Osteocyte (in vitro differentiated cells): ENCODE measurements at places on chromosomes 7 and 10. TPM values are rescaled to one million over a fixed set of nuclear protein-coding genes. Genes with fewer than 3 reads are reported as not detected.

HABP2 gene
- 0.11 and 0.18 TPM in 2 replicates for total RNA-seq

- no peak for DNase-seq
- H3K27ac ChIP-seq: no peak overlapping the region
- H3K36me3 ChIP-seq: peaks cover 10% of the 10 kb centered on the region
- H3K4me1 ChIP-seq: peaks cover 6% of the 10 kb centered on the region
- no peak overlapping the region for H3K4me3 ChIP-seq
- no peaks in the 10 kb centered on the region for H3K27me3 ChIP-seq
Observed at GRCh38 chr10:11191678-11192077, 174.0 kb downstream of the CELF2 start.

DNA sequence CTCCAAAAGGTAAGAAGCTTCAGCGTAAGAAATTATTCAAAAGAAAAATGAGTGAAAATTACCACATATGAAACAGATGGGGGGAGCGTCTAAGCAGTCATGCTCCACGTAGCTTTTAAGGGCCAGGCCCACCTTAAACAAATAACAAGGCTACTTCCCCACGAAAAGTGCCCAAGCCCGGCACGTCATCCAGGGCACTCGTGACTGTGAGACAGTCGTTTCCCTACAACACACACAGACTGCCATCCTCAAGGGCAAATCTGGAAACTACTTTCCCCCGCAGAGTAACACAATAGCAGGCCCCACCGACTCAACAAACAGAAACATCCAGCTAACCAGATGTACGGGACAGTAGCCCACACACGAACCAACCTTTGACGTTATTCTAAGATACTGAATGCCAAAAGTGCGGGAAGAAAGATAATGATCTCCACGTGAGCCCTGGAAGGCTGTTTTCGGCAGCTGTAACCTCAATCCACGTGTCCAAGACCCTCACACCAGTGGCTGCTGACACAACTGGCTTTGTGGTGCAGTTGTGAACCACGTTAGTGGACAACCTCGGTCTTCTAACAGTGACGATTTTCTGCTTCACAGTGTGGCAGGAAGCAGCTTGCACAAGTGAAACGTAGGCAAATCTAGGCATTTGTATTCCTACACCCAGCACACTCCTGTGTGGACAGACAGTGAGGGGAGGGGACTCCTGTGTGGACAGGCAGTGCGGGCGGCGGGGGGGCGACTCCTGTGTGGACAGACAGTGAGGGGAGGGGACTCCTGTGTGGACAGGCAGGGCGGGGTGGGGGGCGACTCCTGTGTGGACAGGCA, 251.7 kb downstream of the ZMYND11 start:
- H3K36me3 ChIP-seq: peaks cover 41% of the 10 kb centered on the region
- H3K27me3 ChIP-seq: no peaks in the 10 kb centered on the region
- H3K4me3 ChIP-seq: no peak overlapping the region
- no peaks in the 10 kb centered on the region for H3K4me1 ChIP-seq

FAM180A gene
- total RNA-seq: 0.24 and 0.34 TPM in 2 replicates

DNA sequence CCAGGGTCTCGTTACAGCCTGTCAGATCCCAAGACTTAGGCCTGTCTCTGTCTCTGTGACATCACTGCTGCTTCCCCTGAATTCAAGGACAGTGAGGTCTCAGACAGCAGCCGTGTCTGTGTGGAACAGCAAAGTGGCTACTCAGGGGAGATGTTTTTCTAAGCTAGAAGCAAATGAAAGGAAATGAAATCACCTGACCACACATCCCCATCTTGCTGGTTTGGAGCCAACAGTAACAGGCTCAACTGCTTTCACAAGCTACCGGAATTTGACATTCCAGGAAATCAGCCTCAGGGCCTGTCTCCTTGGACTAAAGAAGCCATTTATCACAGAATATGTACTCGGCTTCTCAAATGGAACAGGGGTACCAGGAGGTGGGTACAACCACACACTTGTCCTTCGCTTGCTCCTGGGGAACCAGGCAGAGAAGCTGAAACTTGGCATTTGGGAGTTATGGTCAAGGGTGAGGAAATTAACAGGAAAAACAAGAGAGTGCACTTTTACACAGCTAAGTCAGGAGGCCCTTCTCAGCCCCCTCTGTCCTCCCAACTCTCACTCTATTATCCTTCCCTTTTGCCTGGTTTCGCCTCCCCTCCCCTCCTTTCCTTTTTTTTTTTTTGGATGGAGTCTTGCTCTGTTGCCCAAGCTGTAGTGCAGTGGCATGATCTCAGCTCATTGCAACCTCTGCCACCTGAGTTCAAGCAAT, 73.2 kb downstream of the SPDYE5 start:
- H3K36me3 ChIP-seq: peaks cover 46% of the 10 kb centered on the region
- H3K27ac ChIP-seq: peak overlapping the region; percentile 97
- H3K4me3 ChIP-seq: peak overlapping the region; percentile 32
- DNase-seq: peak; percentile 88

GRCh38 chr7:128878226-128879105, 15.8 kb downstream of the ATP6V1F start:
- H3K36me3 ChIP-seq: no peaks in the 10 kb centered on the region
- no peak overlapping the region for H3K4me3 ChIP-seq
- no peak for DNase-seq
- H3K27me3 ChIP-seq: no peaks in the 10 kb centered on the region

MMRN2 gene
- total RNA-seq: 0.57 TPM in 1 of 2 replicates, not detected in the other

ETV1 gene
- 14.5 and 15.2 TPM in 2 replicates for total RNA-seq

HPS6 gene
- 21.5 and 22.2 TPM in 2 replicates for total RNA-seq

- no peak for DNase-seq
- no peaks in the 10 kb centered on the region for H3K27me3 ChIP-seq
- H3K27ac ChIP-seq: peak overlapping the region; percentile 87
- H3K36me3 ChIP-seq: peaks cover 12% of the 10 kb centered on the region
- peak overlapping the region; percentile 61 for H3K4me3 ChIP-seq
Observed at GRCh38 chr10:125035588-125036295, 93.8 kb downstream of the ZRANB1 start.

DNA sequence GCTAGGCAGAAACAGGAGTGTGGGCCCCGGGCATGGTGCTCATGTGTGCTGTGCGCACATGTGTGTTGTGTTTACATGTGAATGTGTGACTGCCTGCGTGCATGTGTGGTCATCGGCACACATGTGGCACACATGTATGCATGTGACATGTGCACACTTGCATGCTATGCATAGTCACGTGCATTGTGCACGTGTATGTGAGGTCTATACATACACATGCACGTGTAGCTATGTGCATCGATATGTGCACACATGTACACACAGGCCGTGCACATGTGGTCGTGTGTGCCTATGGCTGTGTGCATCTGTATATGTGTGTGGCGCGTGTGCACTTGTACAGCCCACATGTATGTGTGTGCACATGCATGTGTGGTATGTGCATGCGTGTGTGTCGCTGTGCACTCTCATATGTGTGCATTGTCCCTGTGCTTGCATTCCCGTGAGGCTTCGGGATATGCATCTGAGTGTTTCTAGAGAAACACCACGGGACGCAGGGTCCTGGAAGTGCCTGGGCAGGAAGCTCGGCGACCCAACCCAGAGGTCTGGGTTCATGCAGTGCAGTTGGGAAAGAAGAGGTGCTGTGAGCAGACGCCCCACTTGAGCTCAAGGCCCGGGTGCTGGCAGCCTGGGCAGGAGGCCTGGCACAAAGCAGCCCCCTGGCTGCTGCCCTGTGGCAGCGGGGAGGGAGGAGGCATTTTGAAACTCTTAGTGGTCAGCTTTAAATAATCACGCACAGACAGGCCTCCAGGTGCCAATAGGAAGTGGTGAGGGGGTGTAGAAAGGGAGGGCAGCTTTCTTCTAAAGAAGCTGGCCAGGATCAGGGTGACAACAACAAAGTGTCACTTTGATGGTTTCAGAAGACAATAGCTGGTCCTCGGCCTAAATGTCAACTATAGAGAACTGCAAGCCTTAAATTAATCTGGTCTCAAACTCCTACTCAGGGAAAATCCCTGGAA, 410.0 kb upstream of the MGMT start:
- peak; percentile 79 for DNase-seq
- no peaks in the 10 kb centered on the region for H3K4me1 ChIP-seq
- H3K4me3 ChIP-seq: no peak overlapping the region
- no peaks in the 10 kb centered on the region for H3K27me3 ChIP-seq

FGFR2 gene
- 8.0 and 10.3 TPM in 2 replicates for total RNA-seq

DNA sequence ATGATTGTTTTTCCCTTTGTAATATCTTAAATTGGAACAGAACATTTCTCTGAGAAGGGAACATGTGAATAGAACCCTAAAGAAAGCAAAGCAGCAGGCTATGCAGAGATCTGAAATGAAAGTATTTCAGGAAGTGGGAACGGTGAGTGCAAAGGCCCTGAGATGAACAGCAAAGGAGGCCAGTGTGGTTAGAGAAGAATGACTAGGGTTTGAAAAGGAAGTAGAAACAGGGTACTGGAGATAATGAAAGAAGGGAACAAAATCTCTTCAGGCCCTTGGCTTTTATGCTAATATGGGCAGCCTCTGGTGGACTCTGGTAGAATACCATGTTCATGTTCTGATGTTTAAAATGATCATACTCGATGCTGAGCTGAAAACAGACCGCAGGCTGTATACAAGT, 22.2 kb downstream of the ARHGAP21 start:
- H3K4me1 ChIP-seq: peaks cover 44% of the 10 kb centered on the region
- no peaks in the 10 kb centered on the region for H3K27me3 ChIP-seq
- no peaks in the 10 kb centered on the region for H3K36me3 ChIP-seq
- DNase-seq: no peak
- H3K4me3 ChIP-seq: no peak overlapping the region

ZNF25 gene
- 11.5 and 15.1 TPM in 2 replicates for total RNA-seq

- peaks cover 2% of the 10 kb centered on the region for H3K4me1 ChIP-seq
- peaks cover 62% of the 10 kb centered on the region for H3K27me3 ChIP-seq
- no peak for DNase-seq
- no peak overlapping the region for H3K27ac ChIP-seq
- no peaks in the 10 kb centered on the region for H3K36me3 ChIP-seq
Observed at GRCh38 chr10:23196915-23197314, 4.8 kb downstream of the PTF1A start.

GRCh38 chr7:65509368-65510186, 135.9 kb downstream of the ZNF92 start:
- H3K27ac ChIP-seq: no peak overlapping the region
- peak overlapping the region; percentile 63 for H3K4me3 ChIP-seq
- H3K36me3 ChIP-seq: no peaks in the 10 kb centered on the region
- peaks cover 4% of the 10 kb centered on the region for H3K4me1 ChIP-seq
- peaks cover 33% of the 10 kb centered on the region for H3K27me3 ChIP-seq

DNA sequence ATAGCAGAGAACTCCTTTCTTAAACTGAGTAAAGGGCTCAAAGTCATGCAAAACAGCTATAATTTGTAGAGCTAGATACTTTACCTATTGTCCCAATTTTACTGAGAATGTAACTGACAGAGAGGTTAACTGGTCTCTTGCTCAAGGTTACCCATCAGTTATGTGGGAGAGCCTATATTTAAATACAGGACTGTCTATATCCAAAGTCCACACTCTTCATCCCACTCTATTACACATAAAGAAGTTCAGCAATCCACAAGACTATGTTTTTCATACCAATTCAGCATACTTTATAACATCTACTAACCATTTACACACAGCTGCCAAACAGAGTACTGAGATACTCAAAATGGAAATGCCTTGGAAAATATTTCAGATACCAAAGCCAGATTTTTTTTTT, 100.2 kb downstream of the MICU1 start:
- H3K36me3 ChIP-seq: no peaks in the 10 kb centered on the region
- H3K27ac ChIP-seq: peak overlapping the region; percentile 81
- no peaks in the 10 kb centered on the region for H3K27me3 ChIP-seq
- no peak overlapping the region for H3K4me3 ChIP-seq

- no peak overlapping the region for H3K27ac ChIP-seq
- H3K36me3 ChIP-seq: no peaks in the 10 kb centered on the region
- no peak for DNase-seq
- peaks cover 26% of the 10 kb centered on the region for H3K4me1 ChIP-seq
- peaks cover under 1% of the 10 kb centered on the region for H3K27me3 ChIP-seq
Observed at GRCh38 chr10:92575961-92576360, 2.1 kb upstream of the IDE start.

DNA sequence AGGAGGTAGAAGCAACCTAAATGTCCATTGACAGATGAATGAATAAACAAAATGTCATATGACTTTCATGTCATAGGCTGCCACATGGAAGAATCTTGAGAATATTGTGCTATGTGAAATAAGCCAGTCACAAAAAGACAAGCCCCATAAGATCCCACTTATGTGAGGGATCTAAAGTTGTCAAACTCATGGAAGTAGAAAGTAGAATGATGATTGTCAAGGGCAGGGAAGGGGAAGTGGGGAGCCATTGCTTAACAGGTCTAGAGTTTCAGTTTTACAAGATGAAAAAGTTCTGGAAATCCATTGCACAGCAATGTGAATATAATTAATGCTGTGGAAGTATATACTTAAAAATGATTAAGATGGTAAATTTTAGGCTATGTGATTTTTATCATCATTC, 229.3 kb upstream of the KMT2E start:
- H3K4me1 ChIP-seq: no peaks in the 10 kb centered on the region
- peaks cover 9% of the 10 kb centered on the region for H3K27me3 ChIP-seq
- H3K4me3 ChIP-seq: no peak overlapping the region
- H3K27ac ChIP-seq: no peak overlapping the region
